ENCODE measurements at places on chromosomes 12 and 14.

GRCh38 chr14:93735206-93735605 lies 53.1 kb downstream of the PRIMA1 start:
- DNase-seq, result no peak

GRCh38 chr12:75825686-75826085 lies 205.9 kb downstream of the PHLDA1 start:
- DNase-seq, result no peak

DNA sequence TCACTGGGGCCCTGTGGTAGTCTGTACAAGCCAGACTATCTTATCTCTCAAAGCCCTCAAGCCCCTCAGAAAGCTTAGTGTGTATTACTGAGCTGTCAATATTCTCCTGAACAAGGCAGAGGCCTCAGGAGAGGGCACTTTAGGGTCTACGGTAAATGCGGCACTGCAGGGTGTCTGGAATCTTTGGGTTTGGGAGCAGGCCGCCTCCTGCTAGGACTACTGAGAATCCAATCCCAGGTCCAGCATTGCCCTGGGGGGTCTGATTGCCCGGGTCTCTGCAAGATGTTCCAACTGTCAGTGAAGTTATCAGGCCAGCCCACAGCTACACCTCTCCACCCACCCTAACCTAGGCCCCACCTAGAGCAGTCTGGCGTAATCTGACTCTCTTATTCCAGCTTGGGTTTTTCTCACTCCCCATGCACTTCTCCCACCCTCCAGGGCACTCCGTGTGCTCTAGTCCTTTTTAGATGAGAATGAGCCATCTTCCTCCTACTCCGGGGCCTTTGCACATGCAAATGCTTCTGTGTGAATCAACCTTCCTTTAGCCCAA lies 4.3 kb upstream of the ZFP36L1 start:
- DNase-seq, result no peak

DNA sequence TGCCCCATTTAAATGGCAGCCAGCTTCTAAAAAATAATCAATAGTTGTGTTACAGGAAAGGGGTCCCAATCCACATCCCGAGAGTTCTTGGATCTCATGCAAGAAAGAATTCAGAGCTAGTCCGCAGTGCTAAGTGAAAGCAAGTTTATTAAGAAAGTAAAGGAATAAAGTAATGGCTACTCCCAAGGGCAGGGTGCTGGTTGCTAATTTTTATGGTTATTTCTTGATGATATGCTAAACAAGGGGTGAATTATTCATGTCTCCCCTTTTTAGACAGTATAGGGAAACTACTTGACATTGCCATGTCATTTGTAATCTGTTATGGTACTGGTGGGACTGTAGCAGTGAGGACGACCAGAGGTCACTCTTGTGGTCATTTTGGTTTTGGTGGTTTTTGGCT lies 591.3 kb downstream of the LRFN5 start:
- no peak for DNase-seq

GRCh38 chr12:116122628-116123027 lies 154.9 kb downstream of the MED13L start:
- DNase-seq, result no peak

GRCh38 chr12:91111366-91112325 lies at the start of gene LUM:
TSS of gene LUM (minus strand) at chr12:91111494. CDS start at chr12:91108979, 2,515 bp downstream.
- DNase-seq, result no peak

GRCh38 chr14:23344481-23344880 lies 8.2 kb downstream of the SLC22A17 start:
- no peak for DNase-seq

GRCh38 chr12:56034586-56035332 lies 7.0 kb upstream of the RPS26 start:
- no peak for DNase-seq

- DNase-seq, result peak; percentile 94
Measured at GRCh38 chr14:65850429-65851135, 438.1 kb downstream of the FUT8 start.

DNA sequence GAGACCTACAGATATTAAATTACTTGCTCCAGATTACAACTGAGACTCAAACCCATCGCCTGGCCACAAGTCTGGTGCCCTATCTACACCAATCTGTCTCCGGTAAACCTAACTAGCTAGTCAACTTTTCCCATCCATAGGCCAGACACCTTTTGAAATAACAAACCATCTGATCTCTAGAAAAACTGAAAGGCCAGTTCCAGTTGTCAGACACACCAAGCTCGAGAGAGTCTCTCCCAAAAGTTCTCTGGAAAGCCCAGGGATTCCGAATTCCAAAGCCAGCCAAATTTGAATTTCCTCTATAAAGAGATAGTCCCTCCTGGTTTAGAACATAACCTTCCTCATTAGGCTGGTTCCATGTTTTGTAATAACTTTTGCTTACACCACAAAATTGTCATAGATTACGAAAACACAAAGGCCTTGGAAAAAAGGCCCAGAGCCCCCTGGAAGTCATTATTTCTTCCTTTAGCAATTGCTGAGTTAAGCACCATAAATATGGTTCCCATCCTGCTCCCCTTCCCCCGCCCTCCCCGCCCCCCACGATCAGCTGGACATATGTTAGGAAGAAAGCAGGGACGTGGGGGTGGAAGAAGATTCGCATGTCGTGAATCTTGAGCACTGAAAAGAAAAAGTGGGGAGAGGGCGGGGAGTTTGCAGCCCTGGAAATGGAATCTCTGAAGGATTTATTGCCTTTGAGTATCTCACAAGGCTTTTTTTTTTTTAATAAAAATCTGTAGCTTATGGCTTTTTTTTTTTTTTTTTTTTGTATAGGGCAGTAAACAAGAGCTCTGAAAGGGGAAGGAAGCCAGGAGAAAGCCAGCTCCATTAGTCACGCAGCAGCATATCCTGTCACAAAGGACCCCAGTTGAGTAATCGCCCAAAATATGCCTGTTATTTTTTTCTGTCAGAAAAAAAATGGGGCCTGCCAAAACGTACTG lies 110.4 kb downstream of the ZFP36L1 start:
- DNase-seq, result peak; percentile 81

DNA sequence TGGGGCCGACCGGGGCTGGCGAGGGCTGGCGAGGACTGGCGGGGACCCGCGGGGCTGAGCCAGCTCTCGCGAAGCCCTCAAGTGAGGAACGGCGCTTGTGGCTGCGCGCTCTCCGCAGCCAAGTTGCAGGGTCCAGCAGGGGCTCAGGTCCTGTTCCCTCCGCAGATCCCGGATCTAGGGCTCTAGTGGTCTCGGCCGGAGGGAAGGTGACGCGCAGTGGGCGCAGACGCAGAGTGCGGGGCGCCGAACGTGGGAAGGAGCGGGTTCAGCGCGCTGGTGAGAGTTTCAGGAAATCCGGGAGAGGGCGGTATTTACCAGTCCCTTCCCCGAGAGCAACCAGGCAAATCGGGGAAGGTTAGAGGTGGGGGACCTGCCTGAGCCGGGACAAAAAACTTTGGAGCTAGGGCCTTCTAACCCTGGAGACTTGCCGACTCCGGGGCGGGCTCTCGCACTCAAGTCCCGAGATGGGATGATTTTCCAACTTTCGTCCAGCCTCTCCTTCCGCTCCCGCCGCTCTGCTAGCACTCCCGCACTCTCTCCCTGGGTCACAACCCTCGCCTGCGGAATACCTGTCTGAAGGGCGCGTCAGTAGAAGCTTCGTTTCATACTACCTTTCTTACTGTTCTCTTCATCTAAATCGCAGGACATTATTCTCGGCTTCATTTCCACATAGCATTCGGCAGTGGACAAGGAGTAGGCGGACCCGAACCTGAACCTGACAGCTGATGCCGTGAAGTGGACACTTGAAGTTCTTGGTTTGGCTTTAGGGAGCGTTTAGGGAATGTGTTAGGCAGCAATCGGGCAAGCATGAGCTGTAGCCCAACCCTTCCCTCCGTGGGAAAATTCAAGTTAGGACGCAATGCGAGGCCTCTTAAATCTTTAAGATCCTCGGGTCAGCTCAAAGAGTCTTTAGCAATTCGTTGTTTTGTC lies 13.6 kb upstream of the PAX9 start:
- no peak for DNase-seq

DNA sequence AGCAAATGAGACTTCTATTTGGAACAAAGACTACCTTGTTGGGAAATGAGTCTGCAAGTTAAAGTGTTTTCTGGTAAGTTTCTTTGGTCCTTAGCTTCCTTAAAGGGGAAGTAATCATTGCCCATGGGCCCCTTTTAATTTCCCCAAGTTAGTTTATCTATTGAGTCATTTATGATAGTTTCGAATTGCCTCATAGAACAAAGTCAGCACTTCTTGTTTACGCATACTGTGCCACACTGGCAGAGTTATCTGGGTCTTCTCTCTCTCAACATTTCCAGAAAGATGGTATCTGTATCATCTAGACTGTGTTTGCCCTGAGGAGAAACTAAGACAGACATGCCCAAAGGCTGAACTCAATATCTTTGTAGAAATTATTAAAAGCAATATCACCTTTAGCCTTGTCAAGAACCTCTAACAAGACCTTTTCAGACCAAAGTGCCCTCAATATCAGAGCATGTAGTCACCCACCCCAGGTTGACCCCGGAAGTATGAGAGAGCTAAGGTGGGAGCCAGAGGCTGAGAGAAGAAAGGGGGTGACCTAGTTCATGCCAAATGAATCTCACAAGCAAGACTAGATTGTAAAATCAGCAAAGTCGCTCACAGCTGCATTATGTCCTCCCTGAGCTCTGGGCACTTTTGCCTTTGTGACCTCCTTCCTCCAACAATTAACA lies 40.0 kb downstream of the GPR65 start:
- no peak for DNase-seq

DNA sequence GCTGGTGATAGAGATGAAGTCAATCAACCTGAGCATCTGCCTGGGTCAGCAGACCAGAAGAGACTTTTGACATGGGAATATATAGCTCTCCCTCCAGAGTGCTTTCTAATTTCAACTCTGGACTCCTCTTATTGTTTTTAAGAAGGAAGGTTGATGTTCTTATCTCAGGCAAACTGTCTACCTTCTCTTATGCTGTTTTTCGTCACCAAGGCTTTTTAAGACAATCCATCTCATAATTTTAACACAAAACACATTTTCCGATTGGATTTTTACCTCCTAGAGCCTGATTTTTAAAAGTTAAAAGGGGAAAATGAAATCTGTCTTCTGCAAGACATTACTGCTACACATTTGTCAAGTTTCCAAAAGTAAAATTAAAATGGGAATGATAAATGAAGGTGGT lies 368.7 kb upstream of the MIS18BP1 start:
- no peak for DNase-seq

DNA sequence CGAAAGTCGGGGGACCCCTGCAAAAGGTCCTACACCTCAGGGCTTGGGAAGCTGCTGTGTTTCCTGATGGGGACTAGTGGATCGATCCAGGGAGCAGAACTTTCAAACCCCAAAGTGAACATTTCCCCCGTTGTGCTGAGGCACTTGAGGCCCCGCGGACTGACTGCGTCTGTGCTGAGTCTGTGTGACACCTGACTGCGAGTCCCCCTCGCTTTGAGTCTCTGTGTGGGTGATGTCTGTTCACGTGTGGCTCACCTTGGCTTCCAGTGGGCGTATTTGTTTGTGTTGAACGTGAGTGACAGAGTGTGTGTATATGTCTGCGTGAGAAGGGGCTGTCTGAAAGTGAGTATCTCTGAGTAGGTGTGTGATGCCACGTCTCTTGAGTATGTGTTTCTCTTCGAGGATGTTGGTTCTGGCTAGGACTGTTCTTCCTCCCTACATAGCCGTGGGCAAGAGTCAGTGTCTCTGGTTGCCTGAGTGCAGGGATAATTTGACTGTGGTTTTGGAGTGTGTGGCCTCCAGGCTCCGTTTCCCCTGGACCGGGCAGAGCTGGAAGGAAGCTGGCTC lies 1.3 kb downstream of the TEAD4 start:
- DNase-seq, result no peak

DNA sequence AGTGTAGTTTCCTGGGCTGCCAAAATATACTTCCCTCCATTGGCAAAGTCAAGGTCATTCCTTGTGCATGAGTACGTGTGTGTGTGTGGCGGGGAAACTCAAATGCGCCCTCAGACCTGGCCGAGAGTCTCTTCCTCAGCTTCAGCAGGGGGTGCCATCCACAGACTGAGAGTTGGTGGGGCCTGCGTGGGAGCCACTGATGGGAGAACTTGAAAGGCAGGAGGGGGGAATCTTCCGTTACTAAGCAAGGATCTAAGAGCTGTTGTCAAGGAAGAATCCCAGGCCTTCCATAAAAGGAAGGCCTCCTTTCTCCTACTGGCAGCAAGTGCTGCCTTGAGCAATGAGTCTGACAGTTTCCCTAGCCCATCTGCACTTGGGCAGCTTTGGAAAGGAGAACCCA lies 274.9 kb downstream of the EMP1 start:
- DNase-seq, result no peak
